Left ventricle myocardium inferior (tissue), 1 donor: ENCODE measurements at places on chromosomes 1 and 21. TPM values are rescaled to one million over a fixed set of nuclear protein-coding genes. Genes with fewer than 3 reads are reported as not detected.

- H3K4me3 ChIP-seq, result no peak overlapping the region
- no peaks in the 10 kb centered on the region for H3K27me3 ChIP-seq
- no peak overlapping the region for H3K27ac ChIP-seq
- no peaks in the 10 kb centered on the region for H3K36me3 ChIP-seq
These were observed 127.7 kb downstream of the SPATA46 start for GRCh38 chr1:162248854-162249535.

DNA sequence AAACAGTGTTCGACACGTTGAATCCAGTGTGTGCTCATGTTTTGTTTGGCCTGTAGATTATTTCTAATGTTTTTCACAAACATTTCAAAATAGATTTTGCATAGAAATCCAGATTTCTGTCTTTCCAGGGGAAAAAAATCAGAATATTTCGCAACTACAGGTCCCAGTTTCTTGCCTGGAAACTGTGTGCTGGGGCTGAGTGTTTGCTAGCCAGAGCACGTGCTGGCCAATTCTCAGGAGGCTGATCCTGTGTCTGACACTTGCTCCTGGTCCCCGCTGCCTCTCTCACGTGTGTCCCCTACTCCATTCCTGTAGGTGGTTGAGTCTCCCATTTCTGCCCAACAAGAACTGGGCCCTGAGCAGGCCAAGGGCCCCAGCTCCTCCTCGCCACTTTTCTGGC lies 2.4 kb downstream of the MAB21L3 start:
- H3K27me3 ChIP-seq, result no peaks in the 10 kb centered on the region
- peaks cover 5% of the 10 kb centered on the region for H3K4me1 ChIP-seq
- no peak overlapping the region for H3K27ac ChIP-seq
- no peak overlapping the region for H3K4me3 ChIP-seq
- no peak for DNase-seq
- H3K36me3 ChIP-seq, result no peaks in the 10 kb centered on the region

CR1 gene
- total RNA-seq, result 2.0 TPM

DNA sequence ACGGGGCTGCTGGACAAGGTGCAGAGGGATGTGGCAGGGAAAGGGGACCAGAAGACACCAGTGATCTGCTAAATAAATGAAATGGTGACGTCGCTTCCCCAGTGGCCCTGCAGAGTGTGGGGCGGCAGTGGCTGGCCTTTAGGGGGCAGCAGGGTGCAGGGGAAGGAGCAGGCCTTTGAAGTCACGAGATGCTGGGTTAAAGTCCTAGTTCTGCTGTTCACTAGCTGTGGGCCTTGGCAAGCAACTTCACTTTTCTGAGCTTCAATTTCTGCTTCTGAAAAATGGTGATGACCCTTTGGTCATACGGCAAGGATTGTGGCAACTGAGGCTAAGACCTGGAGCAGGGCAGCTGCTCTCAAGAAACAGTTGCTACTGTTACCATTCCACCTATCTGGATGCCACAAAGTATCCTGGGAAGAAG lies 9.2 kb upstream of the GALE start:
- no peak overlapping the region for H3K4me3 ChIP-seq
- peak; percentile 75 for DNase-seq
- peaks cover 18% of the 10 kb centered on the region for H3K4me1 ChIP-seq
- H3K27ac ChIP-seq, result peak overlapping the region; percentile 30

LCE2A gene
- not detected for total RNA-seq

ADORA1 gene
- total RNA-seq, result 16.4 TPM

DNA sequence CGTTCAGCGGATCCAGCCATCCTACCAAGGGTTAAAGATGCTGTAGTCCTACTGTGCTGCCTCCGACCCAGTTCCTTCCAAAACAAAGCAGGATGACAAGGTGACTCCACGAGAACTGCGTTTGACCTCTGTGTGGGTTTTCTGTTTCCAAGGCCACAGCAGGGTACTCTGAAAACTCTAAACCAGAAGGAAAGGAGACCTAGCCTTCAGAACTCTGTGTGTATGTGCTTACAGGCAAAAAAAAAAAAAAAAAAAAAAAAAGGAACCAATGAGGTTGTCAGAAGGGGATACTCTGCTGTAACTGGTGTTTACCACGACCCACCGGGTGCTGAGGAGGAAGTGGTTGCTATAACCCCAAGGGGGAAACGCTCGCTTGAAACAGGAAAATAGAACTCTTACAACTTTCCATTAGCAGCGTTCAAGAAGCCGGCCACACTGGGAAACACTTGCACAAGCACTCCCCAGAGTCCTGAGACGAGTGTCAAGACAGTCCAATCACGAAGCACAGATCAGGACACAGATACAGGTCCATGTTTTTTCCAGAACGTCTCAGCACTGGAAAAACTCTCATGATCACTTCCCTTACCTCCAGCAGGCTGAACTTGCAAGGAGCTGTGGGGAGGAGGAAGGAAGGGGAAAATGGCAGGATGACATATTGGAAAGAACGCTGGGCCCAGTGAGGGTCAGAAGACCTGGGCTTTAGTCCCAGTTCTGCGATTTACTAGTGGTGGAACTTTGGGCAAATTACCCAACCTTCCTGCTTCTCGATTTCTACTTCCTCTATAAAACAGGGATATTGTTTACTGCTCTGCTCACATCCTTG lies 64.0 kb downstream of the ITPKB start:
- H3K36me3 ChIP-seq, result no peaks in the 10 kb centered on the region
- peak overlapping the region; percentile 24 for H3K4me3 ChIP-seq
- H3K27ac ChIP-seq, result peak overlapping the region; percentile 91
- H3K4me1 ChIP-seq, result peaks cover 95% of the 10 kb centered on the region
- DNase-seq, result peak; percentile 49

- H3K4me3 ChIP-seq, result no peak overlapping the region
- H3K27ac ChIP-seq, result peak overlapping the region; percentile 74
- no peak for DNase-seq
- no peaks in the 10 kb centered on the region for H3K27me3 ChIP-seq
- H3K36me3 ChIP-seq, result peaks cover 2% of the 10 kb centered on the region
- peaks cover 39% of the 10 kb centered on the region for H3K4me1 ChIP-seq
These were observed 11.5 kb upstream of the CFAP45 start for GRCh38 chr1:159911326-159912070.

DNA sequence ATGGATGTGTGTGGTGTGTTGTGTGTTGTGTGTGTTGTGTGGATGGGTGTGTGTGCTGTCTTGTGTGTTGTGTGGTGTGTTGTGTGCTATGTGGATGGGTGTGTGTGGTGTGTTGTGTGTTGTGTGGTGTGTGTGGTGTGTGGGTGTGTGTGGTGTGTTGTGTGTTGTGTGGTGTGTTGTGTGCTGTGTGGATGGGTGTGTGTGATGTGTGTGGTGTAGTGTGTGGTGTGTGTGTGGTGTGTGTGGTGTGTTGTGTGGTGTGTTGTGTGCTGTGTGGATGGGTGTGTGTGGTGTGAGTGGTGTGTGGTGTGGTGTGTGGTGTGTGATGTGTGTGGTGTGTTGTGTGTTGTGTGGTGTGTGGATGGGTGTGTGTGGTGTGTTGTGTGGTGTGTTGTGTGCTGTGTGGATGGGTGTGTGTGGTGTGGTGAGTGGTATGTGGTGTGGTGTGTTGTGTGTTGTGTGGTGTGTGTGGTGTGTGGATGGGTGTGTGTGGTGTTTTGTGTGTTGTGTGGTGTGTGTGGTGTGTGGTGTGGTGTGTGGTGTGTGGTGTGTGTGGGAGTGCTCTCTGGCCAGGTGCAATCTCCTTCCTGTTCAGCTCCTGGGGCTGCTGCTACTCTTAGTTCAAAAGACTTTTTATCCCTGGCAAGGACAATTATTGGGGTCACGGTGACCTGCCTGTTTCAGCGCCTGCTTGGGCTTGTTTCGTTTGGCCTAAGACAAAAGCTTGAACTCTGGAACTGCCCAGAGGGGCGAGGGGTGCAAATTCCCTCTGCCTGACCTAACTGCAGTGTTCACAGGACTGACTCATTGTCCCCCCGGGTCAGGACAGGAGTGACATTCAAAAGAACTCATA lies 101.1 kb downstream of the UBIAD1 start:
- peaks cover 5% of the 10 kb centered on the region for H3K4me1 ChIP-seq
- H3K36me3 ChIP-seq, result no peaks in the 10 kb centered on the region
- peaks cover 69% of the 10 kb centered on the region for H3K27me3 ChIP-seq
- H3K4me3 ChIP-seq, result no peak overlapping the region
- DNase-seq, result no peak

DNA sequence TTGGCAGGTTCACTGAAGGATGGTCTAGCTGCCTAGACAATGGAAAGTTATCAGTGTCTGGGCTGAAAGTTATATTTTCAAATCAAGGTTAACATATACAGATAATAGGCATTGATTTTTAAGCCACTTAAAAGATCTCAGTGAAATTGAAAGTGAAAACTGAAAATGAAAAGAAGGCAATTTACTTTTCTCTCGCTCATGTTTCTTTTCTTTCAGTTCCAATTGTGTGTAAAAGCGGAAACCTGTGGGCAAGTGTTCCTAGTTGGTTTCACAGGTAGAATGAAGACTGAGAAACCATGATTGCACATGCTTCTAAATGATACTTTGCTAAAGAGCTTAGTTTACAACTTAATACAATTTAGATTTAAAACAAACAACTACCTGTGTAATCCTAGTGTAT lies 383.7 kb downstream of the ZP4 start:
- peaks cover 62% of the 10 kb centered on the region for H3K36me3 ChIP-seq
- no peak for DNase-seq
- H3K4me3 ChIP-seq, result no peak overlapping the region
- peaks cover 12% of the 10 kb centered on the region for H3K4me1 ChIP-seq
- H3K27ac ChIP-seq, result no peak overlapping the region

GRCh38 chr1:53878492-53879105 lies 11.0 kb downstream of the YIPF1 start:
- no peaks in the 10 kb centered on the region for H3K27me3 ChIP-seq
- peaks cover 85% of the 10 kb centered on the region for H3K36me3 ChIP-seq
- no peak for DNase-seq
- H3K4me3 ChIP-seq, result no peak overlapping the region
